Endothelial cell (in vitro differentiated cells): ENCODE measurements at places on chromosomes 5 and 9.
A peak's percentile ranks its signal among the peaks of the same experiment; 100 is the strongest.

GRCh38 chr5:80282054-80282453, 26.2 kb upstream of the SERINC5 start:
- no peak for DNase-seq

DNA sequence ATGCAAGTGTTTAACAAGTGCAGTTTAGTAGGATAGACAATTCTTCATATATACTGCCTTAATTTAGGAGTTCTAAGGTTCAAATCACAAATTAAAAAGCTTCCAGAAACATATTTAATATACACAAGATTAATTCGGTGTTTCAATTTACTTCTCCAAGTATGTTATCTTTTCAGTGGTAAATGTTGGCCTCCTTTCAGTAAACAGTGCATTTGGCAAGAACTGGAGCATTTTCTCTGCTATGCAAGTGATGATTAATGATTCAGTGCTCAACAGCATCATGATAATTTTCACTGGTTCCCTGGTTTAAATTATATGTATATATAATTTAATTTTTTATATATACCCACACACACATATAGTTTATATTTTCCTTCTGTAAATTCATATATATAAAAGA, 541.7 kb downstream of the EFNA5 start:
- no peak for DNase-seq

GRCh38 chr5:2302169-2302568, 419.4 kb upstream of the IRX4 start:
- DNase-seq, result no peak

- no peak for DNase-seq
Measured at GRCh38 chr5:88502179-88503040, 233.8 kb upstream of the TMEM161B start.

DNA sequence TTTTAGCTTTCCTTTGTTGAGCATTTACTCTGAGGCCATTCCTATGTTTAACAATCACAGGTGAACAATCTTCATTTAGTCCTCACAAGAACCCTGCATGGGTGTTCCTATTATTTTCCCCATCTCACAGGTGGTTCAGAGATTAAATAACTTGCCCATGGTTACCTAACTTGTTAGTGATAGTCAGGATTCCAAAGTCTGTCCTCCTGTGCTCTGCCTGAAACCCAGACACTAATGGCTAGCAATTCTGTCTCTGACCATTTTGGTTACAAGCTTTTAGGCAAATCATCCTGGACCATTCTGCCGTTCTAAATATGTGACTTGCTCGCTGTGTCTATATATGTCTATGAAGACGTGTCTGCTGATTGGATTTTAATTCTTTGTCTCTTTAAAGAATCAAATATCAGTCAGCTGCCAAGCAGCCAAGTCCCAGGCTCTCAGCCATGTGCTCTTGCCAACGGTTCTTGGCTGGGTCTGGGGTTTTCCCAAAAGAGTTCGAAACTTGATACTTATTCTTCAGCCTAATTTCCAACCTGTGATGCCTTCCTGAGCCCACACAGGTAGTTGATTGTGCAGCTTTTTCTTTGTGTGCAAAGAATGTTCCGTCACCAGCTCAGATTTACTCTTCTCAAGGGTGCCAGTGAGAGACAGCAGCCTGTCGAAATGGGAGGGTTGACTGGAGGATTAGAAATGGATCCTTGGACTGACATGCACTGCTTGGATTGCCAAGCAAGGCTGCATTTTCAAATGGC, 121.7 kb downstream of the NREP start:
- DNase-seq, result no peak

GRCh38 chr5:180302256-180302655, 10.4 kb upstream of the MAPK9 start:
- DNase-seq, result no peak

GRCh38 chr9:125908136-125908535, 161.0 kb downstream of the PBX3 start:
- DNase-seq, result no peak

GRCh38 chr9:2767800-2768677, 50.7 kb downstream of the KCNV2 start:
- DNase-seq, result no peak

DNA sequence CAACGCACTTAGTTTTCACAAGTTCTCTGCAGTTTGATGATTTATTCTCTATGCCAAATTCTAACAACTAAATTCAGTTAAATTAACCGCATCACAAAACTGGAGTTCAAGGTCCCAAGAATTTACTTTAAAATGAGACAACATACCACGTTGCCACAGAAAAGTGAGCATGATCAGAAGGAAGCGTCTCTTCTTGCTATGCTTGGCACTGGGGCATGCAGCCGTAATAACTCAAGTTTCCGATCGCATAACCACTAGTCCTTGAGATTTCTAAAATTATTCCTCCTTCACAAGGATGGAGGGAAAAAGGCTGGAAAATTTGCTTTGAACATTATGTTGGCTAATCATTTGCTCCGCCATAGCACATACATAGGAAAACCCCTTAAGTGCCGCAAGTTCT, 13.9 kb downstream of the NFIB start:
- no peak for DNase-seq

DNA sequence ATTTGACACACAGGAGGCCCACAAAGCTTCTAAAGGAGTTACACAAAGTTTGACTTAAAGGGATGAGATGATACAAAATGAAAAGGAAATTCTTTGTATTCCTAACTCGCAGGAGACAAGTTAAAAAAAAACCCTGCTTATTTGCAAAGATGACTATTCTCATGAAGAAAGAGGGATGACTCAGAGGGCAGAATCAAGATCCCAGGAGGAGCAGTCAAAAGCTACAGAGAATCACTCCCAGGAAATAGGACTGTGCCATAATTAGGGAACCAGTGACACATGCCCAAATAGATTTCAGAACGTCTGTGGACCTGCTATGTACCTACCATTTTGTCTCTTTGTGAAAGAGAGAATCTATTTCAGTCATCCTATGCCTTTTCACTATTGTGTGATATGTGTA, 103.5 kb upstream of the ARRDC3 start:
- no peak for DNase-seq

DNA sequence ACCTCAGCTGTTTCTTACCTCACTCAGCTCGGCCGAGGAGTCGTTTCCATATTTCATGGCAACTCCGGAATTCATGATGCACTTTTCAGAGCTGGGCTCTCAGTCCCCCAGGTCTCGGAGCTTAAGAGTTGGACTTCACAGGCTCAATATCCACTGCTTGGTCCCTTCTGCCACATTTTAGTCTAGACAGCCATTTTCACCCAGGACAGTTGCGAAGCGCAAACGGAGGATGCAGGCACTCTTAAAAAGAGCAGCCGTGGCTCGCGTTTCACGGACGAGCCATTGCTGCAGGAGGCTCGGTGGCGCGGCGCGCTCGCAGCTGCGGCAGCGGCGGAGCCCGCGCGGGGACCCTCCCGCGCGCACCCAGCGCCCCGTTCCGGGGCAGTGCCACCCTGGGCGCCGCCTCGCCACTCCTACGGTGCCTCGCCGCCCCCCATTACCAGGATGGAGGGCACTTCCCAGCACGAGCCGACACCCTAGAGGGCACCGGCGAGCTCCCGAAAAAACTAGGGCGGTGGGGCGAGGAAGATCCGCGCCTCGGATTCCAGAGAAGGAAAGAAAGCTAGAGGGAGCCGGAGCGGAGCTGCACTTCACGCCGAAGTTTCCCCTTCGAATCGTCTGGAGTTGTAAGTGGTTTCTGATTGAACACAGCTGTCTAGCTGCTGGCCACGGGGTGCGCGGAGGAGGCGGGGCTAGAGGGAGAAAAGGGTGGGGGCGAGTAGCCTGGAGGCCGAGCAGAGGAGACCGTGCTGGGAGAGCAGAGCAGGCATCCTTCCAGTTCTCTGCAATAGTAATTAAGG, 140.3 kb downstream of the TSSK1B start:
- DNase-seq, result peak; percentile 83

GRCh38 chr5:40429258-40430100, 250.2 kb upstream of the PTGER4 start:
- DNase-seq, result no peak

- DNase-seq, result no peak
Measured at GRCh38 chr5:136007271-136007670, 21.5 kb upstream of the TGFBI start.

DNA sequence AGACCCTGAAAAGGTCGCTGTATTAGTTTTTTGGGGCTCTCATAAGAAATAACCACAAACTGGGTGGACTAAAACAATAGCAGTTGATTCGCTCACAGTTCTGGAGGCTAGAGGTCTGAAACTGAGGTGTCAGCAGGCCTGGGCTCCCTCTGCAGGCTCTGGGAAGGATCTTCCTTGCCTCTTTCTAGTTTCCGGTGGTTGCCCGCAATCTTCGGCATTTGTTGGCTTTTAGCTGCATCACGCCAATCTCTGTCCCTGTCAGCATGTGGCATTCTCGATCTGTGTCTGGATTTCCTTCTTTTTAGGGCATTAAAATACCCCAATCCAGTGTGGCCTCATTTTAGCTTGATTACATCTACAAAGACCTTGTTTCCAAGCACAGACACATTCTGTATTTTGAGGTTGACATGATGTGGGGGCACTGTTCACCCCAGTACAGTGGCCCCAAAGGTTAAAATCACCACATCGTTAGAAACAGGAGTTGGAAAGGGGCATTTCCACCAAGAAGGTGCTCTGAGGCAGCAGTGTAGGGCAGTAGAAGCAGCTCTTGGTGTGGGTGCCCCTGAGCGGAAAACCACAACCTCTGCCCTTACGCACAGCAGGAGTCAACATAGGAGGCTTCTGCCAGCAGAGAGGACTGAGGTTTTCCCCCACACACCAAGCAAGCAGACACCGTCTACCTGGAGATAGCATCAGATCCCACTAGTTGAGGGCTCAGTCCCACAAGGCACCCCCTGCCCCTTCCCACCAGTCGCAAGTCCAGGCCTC, 13.5 kb downstream of the ZNF79 start:
- no peak for DNase-seq

DNA sequence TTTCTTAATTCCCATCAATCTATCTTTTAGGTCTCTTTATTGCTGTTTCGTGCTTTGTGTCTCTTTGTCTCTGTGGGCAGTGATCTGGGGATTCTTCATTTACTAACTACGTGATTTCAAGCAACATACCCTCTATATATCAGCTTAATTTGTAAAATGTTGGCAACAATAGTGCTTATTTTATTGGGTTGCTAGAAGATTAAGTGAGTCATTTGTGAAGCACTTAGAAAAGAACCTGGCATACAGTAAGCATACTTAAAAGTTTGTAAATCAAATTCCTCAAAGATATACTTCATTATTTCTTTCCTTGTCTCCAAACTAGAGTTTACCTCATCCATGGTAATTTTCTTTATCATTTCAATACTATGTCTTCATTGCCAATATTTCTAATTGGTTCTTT, 669.7 kb downstream of the MAT2B start:
- no peak for DNase-seq

- no peak for DNase-seq
Measured at GRCh38 chr5:140341591-140341990, 4.8 kb downstream of the HBEGF start.

DNA sequence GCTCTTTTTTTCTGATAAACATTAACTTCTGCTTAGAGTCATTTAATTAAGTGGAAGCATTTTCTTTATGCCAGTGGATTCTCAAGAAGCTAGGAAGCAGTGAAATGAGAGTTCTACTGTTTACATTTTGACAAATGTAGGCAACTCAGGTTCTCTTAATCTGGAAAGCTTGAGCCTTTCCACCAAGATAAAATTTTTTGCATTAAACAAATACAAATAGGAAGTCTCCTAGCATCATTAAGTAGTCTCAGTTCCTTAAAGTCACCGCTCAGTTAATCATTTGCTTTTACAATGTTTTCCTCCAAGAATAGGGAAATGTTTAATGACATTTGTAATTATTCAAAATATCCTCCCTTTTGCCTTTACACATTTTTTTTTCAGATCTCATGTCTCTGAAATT, 290.4 kb upstream of the PDE4D start:
- no peak for DNase-seq

GRCh38 chr5:107968406-107968843, 297.7 kb upstream of the EFNA5 start:
- no peak for DNase-seq

DNA sequence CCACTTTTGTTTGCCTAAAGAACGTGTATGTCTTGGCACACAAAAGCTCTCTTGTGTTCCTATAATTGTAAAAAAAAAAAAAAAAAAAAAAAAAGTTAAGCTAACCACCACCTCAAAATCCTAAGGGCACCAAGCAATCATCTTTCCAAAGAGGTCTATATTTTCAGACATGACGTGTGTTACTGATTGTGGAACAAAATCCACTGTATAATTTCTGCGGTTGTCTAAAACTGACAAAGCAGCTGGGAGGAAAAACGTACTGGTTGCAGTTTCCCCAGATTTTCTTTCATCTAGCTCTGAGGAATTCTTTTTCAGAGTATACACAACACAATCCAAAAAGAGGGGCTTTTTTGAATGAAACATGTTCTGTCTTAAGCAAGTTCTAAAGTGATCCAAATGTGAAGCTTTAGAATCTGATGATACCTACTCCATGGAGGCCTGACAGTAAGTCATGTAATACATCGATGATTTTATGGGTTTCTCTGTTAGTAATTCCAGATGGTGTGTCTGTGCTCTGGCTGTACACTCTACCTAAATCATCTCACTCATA, 375.6 kb upstream of the NUDT12 start:
- DNase-seq, result no peak
